ENCODE measurements at places on chromosomes 3 and 15.

DNA sequence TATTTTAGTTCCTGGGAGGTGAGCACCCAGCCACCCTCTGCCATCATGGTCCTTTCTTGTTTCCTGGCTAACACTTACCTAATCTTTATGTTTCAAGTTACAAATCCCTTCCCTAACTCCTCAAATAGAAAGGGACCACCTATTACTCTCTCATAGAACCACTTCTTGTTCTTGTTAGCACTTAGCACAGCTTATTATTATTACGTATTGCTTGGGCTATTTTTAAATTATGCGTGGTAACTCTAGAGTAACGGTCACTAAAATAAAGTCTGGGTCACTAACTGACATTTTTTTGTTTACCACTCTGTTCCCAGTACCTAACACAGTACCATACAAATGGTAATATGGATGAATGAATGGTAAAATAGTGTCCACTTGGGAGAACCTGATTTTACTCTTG is 141.9 kb downstream of the LRTM1 start:
- DNase-seq: no peak

DNA sequence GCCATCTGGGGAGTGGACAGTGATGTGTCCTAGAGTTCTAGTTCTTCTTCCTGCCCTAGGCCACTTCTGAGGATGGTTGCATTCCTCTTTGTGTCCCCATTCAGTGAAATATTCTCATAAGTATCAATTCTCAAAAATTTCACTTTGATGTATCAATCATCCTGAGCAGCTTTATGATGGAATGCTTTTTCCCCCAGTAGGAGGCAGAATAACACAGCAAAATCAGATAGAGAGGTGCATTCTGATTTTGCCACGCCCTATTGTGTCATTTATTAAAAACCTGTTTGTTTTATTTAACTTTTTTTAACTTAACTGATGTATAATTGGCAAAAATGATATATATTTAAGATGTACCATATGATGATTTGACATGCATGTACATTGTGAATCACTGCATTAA is 656.0 kb upstream of the GRM7 start:
- no peak for DNase-seq

GRCh38 chr3:184002469-184002868 is 15.2 kb downstream of the ABCC5 start:
- no peak for DNase-seq

GRCh38 chr3:128416578-128417211 is 50.0 kb downstream of the DNAJB8 start:
- DNase-seq: peak; percentile 72

- DNase-seq: no peak
Observed at GRCh38 chr3:193148688-193149473, 92.1 kb upstream of the PLAAT1 start.

DNA sequence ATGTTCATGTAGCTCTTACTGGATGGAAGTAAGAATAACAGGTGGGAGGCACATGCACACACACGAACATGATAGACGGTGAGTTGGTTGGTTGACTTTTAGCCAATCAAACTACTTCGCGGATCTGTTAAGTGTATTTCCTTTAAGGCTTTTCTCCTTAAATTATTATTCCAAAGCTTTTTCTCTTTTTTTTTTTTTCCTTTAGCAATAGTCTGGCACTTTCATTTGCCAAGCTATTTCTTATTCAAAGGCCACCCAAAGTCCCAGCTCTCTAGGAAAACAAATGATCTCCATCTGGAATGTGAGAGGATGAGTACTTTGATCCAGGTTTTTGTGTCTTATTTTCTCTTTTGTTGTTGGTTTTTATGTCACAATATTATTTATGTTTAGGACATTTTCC is 141.1 kb downstream of the TPRG1 start:
- no peak for DNase-seq

DNA sequence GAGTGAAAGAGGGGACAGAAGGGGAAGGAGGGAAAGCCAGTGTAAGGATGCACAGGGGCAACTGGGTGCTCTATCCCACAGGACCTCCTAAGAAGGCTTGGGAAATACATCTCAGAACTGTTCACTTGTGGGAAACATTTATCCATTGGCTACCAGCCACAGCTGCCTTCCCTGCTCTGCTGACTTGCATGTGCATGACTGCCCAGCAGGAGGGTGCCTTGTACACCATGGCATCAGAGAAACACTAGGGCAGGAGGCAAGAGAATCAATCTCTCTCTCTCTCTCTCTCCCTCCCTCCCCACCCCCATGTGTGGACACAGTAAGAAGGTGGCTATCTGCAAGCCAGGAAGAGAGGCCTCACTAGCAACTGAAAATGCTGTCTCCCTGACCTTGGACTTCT is 62.9 kb upstream of the ZBTB38 start:
- peak; percentile 78 for DNase-seq

- DNase-seq: no peak
Observed at GRCh38 chr3:159832024-159832423, 156.6 kb upstream of the IL12A start.

GRCh38 chr15:26877831-26878230 is 11.0 kb downstream of the GABRA5 start:
- no peak for DNase-seq

DNA sequence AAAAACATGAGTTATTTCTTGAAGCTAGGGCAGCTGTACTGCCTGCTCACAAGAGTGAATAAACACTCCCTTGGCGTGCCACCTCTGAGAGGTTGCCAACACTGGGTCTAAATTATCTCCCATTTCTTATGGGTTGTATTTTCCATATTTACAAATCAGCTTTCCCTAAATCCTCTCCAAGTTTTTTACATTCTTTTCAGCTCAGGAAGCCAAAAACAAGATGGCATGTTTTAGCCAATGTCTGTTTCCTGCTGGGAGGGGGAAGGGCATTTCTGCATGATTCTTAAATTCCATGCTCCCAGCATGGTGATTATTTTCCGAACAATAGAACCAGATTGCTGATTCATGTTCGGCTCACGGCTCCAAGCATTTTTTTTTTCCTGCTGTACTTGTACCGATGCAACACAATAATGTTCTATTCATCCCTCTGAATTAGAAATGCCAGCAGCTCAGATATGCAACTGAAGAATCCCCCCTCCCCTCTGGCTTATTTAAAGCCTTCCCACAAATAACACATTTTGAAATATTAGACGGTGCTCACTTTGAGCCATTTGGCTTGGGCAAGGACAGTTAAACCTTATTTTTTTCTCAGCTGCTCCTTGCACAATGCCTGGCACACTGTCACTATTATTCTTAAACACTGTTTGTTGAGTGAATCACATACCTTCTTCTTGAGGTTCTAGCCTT is 252.5 kb downstream of the THRB start:
- peak; percentile 84 for DNase-seq

DNA sequence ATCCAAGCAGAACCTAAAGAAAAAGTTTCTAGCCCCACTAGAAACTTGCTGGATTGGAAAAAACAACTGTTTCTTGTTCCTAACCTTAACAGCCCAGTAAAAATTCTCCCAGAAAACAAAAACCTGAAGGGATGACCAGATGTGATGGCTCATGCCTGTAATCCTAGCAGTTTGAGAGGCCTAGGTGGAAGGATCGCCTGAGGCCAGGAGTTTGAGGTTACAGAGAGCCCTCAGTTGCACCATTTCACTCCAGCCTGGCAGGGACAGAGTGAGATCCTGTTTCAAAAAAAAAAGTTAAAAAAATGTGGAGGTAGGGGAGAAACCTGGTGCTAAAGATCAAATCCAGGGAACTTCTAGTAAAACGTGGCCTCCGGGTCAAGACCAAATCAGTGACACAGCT is 38.6 kb upstream of the RAF1 start:
- no peak for DNase-seq

GRCh38 chr15:69490356-69491037 is 37.9 kb downstream of the RPLP1 start:
- no peak for DNase-seq

GRCh38 chr15:25668901-25669300 is 194.2 kb downstream of the ATP10A start:
- DNase-seq: no peak

GRCh38 chr3:51777985-51778384 is 1.1 kb downstream of the IQCF6 start:
- peak; percentile 17 for DNase-seq

DNA sequence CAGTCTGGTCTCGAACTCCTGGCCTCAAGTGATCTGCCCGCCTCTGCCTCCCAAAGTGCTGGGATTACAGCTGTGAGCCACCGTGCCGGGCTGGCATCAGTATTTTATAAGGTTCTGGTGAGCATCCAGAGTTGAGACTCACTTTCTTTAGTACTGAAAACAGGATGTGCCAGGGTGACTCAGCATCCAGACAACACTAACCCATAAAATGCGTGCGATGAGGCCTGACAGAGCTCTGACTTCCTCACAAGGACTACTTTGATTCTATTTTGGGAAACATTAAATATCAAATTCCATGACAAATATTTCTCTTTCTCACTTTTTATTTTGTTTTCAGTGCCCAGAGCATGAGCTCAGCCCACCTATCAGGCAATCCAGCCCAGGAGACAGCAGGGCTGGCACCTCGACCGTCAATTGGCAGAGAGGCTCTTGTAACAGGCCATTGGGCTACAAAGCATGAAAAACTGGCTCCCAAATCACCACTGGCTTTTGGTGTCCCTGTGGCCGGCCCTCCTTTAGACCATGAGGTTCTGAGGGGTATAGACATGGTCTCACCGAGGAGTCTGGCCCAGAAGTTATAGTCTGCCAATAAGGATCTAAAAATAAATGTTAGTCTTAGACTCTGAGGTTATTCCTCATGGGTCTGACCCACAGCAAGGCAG is 75.0 kb downstream of the FEM1B start:
- DNase-seq: peak; percentile 97

DNA sequence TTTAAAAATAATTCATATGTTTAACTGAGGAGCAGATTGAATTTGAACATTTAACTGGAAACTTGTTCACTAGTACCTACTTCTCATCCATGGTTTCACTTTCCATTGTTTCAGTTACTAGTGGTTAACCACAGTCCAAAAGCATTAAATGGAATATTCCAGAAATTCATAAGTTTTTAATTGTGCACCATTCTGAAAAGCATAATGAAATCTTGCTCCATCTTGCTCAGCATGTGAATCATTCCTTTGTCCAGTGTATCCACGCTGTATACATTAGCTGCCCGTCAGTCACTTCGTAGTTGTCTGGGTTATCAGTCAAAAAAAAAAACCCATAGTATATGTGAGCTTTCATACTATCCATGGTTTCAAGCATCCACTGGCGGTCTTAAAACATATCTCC is 217.6 kb downstream of the TPRG1 start:
- DNase-seq: peak; percentile 26

DNA sequence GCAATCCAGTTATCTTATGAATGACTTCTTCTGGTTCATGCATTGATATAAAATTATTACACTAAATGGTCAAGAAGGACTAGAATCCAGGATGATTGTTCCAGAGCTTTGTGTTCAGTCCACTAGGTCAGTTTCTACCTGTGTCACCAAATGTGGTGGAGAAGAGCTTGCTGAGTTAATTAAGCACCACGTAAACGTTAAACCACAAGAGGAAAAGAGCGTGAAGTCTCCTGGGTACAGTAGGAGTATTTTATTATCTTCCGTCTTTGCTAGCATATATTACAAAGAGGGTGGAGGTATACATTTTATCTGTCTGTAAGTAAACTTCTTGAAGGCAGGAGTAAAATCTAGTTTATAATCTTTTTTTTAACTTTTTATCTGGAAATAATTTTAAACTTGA is 23.5 kb downstream of the CHP1 start:
- no peak for DNase-seq

GRCh38 chr15:40115670-40116093 is 7.0 kb upstream of the BMF start:
- peak; percentile 80 for DNase-seq

DNA sequence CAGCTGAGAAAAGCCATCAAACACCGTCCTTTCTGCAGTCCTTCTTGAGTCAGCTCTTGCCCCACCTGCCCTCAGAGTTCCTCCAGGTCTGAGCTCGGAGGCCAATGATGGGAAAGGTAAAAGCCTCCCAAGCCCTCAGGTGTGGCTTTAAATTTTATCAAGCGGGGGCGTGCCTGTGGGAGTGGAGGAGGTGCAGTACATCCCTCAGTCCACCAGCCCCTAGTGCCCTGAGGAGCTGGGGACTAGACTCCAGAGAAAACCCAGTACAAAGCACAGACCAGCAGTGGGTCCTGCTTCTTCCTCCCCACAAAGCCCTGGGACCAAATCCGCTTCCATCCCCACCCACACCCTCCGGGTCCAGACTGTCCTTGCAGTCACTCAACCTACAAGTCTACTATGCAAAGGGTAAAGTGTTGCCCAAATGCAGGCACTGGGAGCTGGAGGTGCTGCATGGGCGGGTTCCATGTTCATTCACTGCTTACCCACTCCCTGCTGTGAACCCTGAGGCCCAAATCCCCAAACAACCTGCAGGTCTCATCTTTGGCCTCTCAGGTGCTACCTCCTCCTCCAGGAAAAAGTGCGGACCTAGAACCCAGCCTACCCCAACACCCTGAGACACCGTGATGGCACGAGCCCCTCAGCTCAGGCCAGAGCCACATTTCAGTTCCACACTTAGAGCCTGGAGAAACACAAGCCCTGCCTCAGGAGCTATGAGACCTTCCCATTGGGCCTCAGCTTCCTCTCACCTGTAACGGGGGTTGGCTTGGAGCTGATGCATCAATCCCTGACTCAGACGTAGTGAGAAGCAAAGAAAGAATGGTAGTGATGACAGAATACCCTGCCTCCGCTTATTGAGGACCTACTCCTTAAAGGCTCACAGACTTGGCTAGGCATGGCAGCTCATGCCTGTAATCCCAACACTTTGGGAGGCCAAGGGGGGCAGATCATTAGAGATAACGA is 2.4 kb downstream of the PFKFB4 start:
- no peak for DNase-seq

DNA sequence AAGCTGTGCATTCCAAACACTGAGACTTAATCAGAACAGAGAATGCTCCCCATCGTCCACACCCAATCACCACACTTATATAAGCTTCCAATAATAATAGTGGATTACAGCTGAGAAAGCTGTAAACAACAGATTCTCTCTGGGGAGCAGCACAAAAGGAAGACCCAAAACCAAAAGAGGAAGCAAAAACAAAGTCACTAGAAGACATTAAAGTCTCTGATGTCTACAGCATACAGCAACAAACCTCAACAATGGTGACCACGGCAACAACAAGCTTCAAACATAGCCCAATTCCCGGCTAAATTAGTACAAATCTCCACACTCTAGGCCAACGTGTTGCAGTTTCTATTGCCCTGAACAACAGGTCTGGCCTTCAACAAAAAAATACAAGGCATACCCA is 37.7 kb downstream of the ZDHHC23 start:
- peak; percentile 3 for DNase-seq

DNA sequence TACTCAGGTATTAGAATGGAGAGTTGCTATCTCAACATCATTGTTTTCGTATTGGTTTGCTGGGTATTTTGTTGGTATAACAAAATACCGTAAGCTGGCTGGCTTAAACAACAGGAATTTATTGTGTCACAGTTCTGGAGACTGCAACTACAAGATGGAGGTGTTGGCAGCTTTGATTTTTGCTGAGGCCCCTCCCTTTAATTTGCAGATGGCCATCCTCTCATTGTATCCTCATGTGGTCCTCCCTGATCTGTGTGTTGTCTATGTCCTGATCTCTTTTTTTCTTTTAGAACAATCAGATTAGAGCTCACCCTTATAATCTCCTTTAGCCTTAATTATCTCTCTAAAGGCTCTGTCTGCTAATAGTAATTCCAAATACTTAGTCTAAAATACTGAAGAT is 299.8 kb upstream of the GOLIM4 start:
- no peak for DNase-seq

GRCh38 chr3:107846279-107846852 is 244.5 kb downstream of the CD47 start:
- peak; percentile 63 for DNase-seq

- no peak for DNase-seq
Observed at GRCh38 chr3:69149586-69149985, 27.2 kb upstream of the LMOD3 start.

- peak; percentile 96 for DNase-seq
Observed at GRCh38 chr3:36648241-36649034, 115.9 kb downstream of the DCLK3 start.

All from renal cortical epithelial cell (primary cell).